ENCODE measurements at places on chromosomes 6 and 20.

GRCh38 chr6:127971945-127972391 lies 71.1 kb upstream of the THEMIS start:
- peak; percentile 64 for DNase-seq

GRCh38 chr20:34970193-34970840 lies 14.6 kb downstream of the MYH7B start:
- no peak for DNase-seq

- DNase-seq, result no peak
These were observed 63.4 kb upstream of the ELOVL5 start for GRCh38 chr6:53412021-53412715.

DNA sequence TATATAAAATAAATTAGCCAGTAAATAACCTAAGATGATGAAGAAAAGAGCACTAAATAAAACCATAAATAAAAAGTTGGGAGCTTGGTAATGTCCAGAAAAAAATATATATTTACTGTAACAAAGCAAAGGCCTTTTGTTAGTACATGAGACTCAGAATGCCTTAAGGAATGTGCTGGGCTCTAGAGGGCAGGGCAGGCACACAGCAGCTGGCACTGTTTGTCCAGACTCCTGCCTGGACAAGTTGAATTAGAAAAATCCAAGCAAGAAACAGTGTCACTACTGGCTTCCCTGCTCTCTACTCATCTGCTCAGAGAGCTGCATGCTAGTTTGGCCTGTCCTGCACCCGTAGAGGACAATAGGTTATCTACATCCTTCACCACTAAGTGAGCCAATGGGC lies 8.8 kb downstream of the DEFB129 start:
- no peak for DNase-seq

DNA sequence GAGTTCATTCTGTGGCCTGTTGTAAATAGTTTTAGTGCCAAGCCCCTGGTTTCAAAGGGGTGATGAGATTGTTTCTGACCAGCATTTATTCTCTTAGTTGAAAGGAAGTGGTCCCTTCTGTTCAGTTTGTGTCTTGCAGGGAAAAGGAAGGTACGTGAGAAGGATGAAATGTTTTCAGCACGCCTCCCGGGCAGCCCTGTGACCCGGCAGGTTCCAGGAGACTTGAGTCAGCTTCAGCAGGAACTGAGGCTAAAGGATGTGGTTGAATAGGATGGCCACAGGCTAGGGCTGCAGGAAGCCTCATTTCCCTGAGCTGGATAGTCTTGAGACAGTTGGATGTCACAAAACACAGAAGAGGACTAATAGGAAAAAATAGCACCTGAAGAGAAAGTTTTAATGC lies 132.4 kb upstream of the SYNDIG1 start:
- DNase-seq, result no peak

- no peak for DNase-seq
These were observed 143.6 kb upstream of the TNFAIP3 start for GRCh38 chr6:137723273-137724017.

- no peak for DNase-seq
These were observed 280.2 kb downstream of the TBC1D7 start for GRCh38 chr6:13048113-13048512.

DNA sequence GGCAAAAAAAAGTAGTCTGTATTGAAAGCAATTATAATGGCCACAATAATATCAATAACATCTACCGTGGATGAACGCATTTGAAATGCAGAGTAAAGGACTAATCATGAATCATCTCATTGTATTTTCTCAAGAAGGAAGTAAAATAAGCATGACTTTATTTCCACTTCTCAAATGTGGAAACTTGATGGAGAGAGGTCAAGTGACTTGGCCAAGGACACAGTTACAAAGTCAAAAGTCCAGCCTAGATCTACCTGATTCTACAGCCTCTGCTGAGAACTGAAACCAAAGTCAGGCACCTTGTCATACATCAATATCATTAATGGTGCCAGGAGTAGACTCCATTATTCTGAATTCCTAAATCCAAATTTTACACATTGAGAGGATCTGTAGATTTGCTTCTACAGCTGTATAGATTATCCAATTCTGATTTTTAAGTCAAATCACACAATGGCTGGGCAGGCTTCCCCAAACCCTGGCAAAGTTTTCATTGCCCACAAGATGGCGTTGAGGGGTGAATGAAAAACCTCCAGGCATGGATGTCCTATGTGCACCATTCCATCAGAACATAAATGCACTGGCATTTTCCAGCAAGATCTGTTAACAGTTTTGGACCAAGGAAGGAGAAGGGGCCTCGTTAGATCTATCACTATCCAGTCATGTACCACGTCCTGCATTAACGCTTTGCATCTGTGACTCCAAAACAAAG lies 423.1 kb downstream of the MAFB start:
- no peak for DNase-seq

GRCh38 chr20:60254901-60255411 lies 296.7 kb downstream of the CDH26 start:
- DNase-seq, result no peak

DNA sequence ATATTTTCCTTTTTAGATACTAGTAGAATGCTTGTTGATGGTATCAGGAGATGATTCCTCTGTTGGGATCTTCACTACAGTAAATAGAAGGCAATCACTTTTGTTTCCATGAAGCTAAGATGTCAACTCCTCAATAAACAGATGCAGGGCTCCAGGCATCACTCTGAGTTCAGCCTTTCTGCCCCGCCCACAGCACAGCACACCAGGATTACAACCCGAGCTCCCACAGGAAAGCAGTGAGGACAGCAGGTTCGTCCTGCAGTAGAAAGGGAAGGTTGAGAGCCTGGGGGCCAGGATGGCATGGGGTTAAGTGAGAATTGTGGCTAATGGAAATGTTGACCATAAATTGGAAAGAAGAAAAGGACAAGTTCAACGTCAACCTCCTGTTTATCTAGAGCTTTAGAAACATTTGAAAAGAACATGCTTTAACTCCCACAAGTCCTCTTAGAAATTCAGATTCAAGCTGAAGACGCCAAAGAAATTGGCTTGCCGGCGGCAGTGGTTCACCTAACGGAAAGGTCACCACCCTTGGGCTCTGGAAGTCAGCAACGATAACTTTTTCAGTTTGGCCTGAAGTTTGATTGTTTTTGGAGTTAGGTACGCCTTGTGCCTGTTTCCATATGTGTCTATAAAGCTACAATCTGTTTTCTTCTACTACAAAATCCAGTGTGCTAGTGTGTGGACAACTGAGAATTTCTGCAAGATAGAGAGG lies 144.4 kb upstream of the PDE10A start:
- no peak for DNase-seq

DNA sequence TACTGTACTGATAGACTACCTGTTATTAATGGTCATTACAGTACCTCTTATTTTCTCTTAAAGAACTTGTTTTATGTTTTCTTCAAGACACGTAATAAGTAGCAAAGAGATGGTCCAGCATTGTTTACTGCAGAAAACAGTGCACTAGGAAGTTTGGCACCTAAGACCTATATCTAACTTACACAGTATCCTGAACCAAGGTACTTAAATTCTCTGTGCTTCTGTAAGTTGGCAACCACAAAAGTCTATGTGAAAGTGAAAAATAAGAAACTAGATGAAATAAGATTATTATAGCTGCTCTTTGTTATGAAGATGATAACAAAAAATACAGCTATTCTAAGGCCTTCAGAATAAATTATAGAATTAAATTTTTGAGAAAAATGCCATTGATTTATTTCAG lies 411.7 kb upstream of the SOX4 start:
- DNase-seq, result no peak

DNA sequence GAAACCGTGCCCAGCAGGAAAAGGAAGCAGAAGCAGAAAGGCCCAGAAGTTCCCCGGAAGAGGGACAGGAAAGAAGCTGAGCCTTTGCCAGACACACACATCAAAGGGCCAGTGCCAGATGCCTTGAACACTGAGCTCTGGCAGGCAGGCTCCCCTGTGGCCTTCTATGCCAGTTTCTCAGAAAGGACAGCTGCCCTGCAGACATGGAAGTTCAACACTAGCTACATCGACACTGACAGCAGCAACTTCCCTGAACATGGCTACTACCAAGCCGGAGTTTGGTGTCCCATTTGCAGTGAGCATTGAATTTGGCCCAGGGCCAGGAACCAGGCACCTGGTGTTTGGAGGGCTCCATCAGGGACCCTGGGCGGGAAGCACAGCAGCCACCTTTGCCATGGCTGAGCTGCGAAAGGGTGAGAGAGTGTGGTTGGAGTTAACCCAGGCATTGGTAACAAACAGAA lies 8.0 kb upstream of the RAET1E start:
- DNase-seq, result peak; percentile 13

DNA sequence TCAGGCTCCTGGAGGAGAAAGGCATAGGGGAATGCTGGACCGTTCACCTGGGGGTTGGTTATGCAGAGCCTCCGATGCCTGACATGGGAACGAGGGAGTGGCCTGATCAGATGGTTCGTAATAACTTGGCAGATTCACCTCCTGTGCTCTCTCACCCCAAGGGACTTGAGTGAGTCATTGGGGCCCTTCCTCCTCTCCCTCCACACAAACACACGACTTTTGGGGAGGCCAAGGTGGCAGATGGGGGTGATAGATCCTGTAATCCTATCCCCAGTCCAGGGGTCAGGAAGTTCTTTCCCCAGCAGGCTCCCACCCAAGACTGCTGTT lies 45.6 kb upstream of the ARFGEF2 start:
- DNase-seq, result no peak

- no peak for DNase-seq
These were observed 12.3 kb upstream of the SSTR4 start for GRCh38 chr20:23022849-23023248.

DNA sequence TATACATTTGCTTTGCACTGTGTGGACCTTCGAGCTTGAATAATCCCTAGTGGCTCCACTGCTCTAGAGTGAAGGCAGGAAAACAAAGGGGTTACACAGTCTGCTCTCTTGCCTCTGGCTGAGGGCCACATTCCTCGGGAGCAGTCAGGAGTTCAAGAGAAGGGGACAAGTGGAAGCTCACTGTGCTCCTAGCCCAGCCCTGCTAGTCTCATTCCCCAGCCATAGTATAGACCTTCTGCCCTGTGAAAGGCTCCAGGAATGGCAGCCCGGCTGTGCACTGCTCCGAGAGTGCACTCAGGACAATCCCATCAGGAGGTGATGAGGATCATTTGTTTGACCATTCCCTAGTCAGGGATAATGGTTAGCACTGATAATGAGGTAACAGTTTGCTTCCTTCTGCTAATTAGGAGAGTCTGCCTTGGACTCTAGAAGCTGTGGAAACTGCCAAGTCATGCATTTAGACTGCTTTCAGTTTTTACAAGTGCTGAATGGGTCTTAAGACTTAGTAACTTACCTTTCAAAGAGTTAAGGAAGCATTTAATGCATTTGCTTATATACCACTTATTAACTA lies 8.5 kb downstream of the IYD start:
- no peak for DNase-seq

GRCh38 chr6:83952830-83953229 lies 80.7 kb upstream of the MRAP2 start:
- DNase-seq, result no peak

DNA sequence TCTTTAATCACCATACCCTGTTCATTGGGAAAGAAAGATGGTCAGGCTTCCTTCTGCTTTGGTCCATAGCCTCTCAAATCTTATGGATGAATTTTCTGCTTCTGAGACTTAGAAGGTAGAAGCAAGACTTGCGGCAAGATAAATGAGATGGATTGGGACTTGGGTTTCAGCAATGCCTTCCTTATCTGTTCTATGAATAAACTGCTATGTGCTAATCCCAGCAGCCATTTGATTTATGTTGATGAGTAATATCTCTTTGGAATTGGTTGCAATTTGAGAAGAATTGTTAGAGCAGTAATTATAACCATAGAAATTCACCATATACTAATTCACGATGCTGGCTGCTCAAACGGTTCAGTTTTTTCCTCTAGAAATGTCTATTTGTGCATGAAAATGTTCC lies 48.3 kb downstream of the TXLNB start:
- DNase-seq, result no peak

DNA sequence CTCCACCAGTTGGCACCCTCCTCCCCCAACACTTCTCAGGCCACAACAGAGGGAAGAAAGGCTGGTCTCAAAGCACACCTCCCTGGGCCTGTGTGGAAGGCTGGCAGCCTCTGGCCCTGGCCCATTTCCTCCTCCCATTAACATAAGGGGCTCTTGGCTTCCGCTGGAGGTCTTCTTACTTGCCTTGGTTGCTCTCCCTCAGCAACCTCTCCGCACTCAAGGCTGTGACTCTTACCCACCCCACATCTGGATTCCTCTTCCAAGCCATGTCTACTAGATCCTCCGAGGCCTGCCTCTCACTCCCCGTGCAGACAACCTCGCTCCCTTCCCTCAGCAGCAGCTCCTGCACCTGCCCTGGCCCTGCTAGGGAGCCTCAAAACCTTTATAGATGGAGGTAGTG lies 112.2 kb upstream of the PRND start:
- DNase-seq, result no peak

GRCh38 chr20:4244700-4245485 lies 229.5 kb upstream of the RNF24 start:
- DNase-seq, result no peak

DNA sequence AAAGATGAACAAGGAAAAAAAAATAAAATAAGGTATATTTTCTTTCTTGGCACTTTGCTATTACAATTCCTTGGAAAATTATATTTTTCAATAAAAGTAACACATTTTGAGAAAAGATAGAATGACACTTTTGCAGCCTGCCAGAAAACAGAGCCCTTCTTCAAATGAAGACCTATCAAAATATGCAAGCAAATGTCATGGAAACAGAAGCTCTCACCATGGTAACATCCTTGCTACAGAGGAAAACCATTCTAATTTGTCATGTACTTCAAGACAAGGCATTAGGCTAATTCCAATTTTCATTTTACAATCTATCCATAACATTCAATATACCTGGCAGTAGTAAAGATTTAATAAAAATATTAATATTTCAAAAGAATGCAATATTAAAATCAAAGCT lies 177.9 kb downstream of the RNGTT start:
- DNase-seq, result no peak

DNA sequence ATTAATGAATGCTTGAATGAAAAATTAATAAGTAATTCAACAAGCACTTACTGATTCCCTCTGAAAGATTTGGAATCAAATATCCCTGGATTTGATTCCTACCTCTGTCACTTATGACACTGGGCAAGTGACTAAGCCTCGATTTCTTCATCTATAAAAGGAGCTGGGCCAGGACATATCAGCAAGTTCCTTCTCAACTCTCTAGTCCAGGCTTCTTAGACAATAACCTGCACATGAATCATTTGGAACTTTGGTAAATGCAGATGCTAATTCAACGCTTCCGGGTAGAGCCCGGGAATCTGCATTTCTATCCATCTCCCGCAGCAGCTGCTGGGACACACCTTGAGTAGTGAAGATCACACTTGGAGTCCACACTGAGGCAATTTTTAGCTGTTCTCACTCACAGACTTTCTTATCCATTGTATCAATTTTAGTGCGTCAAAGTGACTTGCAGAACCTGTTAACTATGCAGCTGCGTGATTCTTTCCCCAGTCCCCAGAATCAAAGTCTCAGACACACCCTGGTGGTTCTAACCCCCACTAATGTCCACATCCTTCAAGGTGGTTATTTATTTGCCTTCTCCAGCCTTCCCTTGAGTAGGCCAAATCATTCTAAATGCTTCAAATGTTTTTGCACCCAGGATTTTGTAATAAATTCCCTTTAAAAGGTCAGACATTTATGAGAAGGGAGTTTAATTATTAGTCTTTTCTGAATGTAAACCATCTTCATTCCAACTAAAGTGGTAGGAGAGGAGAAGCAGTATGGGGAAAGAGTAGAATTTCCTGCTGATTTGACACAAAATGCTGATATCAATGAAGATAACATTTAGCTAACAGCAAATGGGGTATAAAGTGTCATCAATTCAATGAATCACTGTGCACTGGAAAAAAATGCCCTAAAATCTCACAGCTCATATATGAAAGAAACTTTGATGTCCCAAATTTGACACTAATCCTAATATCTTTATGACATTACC lies 26.0 kb upstream of the CCND3 start:
- DNase-seq, result peak; percentile 32
